Glomerular endothelial cell (primary cell): ENCODE measurements at places on chromosomes 7 and 10. TPM values are rescaled to one million over a fixed set of nuclear protein-coding genes. Genes with fewer than 3 reads are reported as not detected.
A peak's percentile ranks its signal among the peaks of the same experiment; 100 is the strongest.

Gene TFR2
- 0.29 TPM in 1 of 2 replicates, not detected in the other for total RNA-seq

Gene PSD
- 0.15 and 0.35 TPM in 2 replicates for total RNA-seq

Gene NT5C2
- 38.7 and 43.9 TPM in 2 replicates for total RNA-seq

Gene ARL5B
- total RNA-seq = 13.7 and 20.9 TPM in 2 replicates

Gene EPHA1
- not detected in 2 replicates for total RNA-seq

Gene GRID2IP
- total RNA-seq = not detected in 2 replicates

Gene OR9A2
- 0.18 TPM in 1 of 2 replicates, not detected in the other for total RNA-seq

Gene FAM221A
- total RNA-seq = 2.0 and 6.0 TPM in 2 replicates

Gene LEP
- total RNA-seq = not detected in 2 replicates

Gene MOGAT3
- not detected in 2 replicates for total RNA-seq

Gene CUZD1
- 0.35 and 1.4 TPM in 2 replicates for total RNA-seq

Gene GPR26
- total RNA-seq = not detected in 2 replicates

GRCh38 chr7:135729230-135729629, 1.2 kb upstream of the SLC13A4 start:
- DNase-seq = no peak

DNA sequence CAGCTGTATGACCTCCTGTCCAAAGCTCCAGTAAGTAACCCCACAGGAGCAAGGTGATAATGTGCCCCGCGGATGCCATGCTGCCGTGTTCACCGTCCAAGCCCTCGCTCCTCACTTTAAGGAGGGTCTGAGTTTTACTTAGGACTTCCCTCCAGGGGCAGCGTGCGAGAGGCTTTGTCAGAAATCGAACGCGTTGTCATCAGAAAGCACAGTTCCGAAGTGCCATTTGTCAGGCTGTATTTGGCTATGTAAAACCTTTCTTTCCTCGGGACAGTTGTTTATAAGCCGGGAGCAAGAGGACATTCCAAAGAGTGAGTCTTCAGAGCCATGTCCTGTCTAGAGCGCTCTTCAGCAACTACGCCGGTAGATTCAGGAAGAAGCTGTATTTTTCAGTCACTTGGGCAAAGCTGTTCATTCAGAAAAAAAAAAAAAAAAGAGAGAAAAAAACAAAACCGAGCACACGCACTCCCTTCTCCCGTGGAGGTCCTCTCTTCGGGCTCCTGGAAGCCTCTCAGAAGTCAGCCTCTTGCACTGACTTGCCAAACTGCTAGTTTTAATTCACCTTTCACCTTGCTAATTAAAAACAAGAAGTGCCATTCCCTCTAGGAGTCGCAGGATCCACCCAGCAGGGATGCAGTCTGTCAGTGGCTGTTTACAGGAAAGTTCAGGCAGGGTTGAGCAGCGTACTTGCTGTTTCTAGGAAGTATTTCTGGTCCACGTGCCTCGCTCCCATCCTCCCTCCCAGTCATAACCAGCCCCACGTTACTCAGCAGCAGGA, at the start of gene SEMA3E:
Gene SEMA3E (minus strand): TSS at position 676 of the 778 bp plus-strand sequence.
- DNase-seq = peak; percentile 9

GRCh38 chr7:98321301-98321700, 39.8 kb downstream of the BRI3 start:
- no peak for DNase-seq

- no peak for DNase-seq
Measured at GRCh38 chr7:127870231-127870907, 160.9 kb downstream of the LRRC4 start.

- DNase-seq = no peak
Measured at GRCh38 chr10:89588671-89589070, 53.3 kb upstream of the SLC16A12 start.

DNA sequence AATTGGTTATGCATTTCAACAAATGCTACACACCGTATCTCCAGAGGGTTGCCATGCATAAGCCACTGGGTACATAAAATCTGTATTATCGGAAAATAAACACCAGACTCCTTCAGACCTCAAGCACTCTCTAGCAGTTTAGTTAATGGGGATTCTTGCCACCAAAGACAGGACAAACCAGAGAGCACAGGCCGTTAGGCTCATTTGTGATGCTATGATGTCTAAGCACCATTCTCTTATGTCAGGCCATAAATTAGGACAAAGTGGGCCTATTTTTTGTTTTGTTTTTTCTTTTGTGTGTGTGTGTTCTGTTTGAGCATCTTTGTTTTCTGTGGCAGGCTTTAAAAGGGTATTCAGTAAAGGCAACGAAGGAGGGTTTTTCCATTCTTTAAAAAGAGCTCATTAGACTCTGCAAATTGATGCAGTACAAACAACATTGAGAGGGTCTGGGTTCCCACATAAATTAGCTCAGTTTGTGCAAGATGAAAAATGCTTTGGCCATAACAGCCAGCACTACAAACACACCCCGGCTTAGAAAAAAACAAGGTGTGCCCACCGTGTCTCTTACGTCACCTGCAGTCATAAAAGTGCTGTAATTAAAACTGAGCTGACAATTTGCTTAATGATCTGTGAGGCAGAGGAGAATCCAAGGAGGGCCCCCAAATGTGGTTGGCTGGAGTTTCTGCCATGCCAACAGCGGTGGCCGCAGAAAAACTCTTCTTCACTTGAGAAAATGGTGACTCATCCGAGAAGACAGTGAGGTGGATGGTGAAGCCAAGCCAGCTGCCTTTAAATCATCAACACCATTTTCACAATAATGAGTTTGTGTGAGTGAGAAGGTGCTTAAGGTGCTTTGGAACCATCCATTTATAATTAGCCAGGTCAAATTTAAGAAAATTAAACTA, 297.9 kb downstream of the GATA3 start:
- no peak for DNase-seq

DNA sequence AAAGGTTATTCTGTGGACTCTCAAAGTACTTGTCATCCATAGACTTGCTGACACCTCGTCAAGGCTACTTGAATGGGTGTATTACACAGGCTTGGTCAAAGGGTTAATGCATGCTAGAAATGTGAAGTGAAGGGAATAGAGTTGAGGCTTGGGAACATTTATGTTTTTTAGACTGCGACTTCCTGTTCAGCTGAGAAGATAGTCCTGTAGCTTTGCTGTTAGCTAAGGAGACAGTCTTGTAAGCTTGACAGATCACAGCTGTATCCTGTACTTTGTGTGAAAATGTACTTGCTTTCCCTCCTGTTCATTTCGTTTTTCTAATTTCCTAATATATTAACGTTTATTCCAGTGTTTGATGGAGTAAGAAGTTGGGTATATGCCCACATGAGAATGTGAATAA, 52.1 kb downstream of the ADD3 start:
- DNase-seq = no peak

DNA sequence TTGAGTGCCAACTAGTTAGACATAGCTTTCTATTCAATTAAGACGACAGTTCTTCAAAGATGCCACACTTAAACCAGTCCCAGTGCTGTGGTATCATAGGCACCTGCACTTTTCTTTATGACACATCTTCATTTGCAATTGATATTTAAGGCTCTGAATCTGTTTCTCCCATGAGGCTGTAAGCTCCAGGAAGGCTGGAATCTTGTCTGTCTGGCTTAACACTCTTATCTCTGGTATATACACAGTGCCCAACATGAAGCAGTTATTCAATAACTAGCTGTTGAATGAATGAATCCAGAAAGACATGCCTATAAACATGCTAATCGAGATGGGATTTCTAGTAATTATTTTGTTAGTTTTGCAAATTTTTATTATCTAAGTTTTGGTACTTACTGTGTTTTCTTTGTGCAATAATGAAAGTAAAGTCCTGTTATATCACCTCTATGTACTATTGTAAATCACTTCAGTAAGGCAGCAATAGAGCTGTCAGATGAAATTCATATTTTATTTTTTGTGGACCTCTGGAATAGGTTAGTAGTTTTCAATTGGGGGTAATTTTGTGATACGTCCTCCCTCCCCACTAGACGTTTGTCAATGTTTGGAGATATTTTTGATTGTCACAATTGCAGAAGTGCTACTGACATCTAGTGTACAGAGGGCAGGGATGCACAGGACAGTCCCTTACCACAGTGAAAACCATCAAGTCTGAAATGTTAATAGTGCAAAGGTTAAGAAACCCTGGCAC, 51.3 kb upstream of the STEAP4 start:
- DNase-seq = no peak

DNA sequence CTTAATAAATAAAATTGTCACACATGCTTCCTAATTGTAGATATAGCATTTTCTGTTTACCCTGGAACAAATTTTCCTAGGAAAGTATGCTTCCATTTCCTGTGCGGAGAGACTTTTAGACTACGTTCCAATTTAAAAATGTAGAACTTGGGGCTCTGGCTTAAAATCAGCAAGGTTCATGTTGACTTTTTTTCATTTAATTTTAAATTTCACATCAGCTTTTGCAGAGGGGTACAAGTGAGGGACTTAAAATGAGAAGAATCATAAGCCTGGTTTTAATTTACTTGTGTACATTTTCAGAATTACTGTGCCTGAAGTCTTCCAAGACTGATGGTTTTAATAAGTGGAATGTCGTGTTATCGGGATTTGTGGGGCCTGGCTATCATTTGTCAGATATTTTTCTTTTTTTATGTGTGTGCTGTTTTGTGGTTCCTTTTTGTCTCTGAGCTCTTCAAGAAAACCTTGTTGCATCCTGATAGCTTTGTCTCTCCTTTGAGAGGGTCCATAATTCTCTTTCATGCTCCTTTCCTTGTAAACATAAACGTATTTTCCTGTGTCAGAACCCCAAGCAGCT, 8.8 kb upstream of the ATRNL1 start:
- no peak for DNase-seq

DNA sequence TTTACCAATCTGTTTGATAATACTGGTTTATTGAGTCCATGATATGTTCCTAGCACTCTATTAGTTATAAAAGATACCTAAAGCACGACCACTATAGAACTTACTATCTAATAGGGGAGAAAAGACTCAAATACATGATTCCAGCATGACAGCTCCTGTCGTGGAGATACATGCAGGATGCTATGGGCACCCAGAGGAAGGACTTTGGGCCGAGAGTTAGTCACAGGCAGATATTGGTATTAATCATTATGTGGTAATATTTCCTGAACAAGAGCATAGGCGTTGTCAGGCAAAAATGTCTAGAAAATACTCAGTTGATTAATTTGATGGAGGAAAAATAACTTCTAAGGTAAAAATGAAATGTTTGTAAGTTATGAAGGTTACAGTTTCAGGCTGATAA, 31.8 kb downstream of the CNNM2 start:
- DNase-seq = no peak

DNA sequence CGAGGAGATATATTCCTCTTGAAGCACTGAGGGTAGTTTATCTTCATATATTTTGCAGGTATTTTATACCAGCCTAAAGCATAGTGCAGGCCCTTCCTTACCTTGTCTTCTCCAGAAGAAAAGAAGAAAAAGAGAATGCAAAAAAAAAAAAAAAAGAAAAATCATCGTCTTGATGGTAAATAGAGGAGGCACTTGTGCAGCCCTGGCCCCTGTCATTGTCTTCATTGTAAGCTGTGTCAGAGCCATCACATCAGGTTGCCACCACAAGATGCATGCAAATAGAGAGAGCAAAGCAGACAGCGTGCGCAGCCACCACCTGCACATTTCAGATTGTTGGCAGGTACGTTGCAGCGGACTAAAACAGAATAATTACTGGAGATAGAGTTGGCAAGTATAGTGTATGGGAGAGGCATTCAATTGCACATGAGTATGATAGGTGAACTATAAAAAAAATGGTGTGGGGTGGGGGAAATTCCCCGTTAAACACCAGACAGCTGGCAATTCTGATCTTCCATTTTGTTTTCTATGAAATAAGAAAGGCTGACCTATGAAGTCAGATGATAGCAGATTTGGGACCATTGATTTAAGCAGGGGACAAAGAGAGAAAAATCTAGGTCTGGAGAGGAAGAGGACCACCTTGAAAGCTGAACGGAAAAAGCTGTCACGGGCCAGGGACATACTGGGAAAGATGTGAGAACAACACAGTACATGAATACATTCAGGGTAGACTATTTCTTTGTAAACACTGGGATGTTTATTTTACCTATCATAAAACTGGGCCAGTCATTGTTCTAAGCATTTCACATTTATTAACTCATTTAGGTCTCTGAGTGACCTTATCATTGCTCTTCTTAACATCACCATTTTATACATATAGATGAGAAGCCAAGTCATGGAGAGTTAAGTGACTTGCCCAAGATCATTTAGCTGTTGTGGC, 306.3 kb upstream of the SP8 start:
- DNase-seq = no peak

DNA sequence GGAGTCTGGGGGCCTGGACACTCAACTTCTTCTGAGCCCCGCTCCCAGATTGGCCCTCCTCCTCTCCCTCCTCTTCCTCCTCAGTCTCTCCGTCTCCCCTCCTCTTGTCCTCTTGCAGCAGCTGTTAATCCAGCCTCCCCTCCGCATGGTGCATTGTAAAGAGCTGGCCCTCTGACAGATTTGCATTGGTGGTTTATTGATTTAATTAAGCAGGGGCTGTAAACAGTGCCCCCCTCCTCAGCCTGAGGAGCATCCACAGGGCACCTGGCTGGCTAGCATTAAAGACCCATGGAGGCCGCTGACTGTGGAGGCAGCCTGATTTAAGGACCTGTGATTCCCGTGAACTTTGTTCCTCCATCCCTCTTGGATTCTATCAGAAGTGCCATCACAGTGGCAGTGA, 28.9 kb upstream of the PCBD1 start:
- DNase-seq = no peak

DNA sequence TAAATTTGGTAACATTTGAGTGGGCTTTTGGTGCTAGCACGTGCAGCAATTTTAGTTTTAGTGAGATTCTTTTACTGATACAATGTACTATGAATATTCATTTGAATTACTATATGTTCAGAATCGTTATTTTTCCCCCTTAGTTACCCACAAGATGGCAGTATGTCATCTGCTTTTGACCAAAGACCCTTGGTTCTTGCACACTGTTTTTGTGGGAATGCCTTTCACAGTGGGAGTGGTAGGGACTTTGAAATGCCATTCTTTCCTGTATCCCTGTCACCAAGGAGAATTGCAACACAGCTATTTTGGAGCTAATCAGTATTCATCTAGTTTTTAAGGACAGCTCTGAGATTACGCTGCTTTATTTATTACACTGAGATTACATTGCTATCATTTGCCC, 40.6 kb downstream of the SEC23IP start:
- no peak for DNase-seq

- no peak for DNase-seq
Measured at GRCh38 chr7:110595694-110596093, 495.2 kb upstream of the LRRN3 start.

GRCh38 chr7:143358626-143359025, 3.9 kb downstream of the FAM131B start:
- DNase-seq = no peak

- no peak for DNase-seq
Measured at GRCh38 chr10:61031341-61031740, 87.4 kb upstream of the RHOBTB1 start.

- DNase-seq = no peak
Measured at GRCh38 chr7:132750530-132751217, 174.4 kb upstream of the PLXNA4 start.
